ENCODE measurements at places on chromosomes 12 and 14.

- no peak for DNase-seq
These were observed 50.4 kb downstream of the KCNK10 start for GRCh38 chr14:88272390-88273269.

- no peak for DNase-seq
These were observed 77.7 kb downstream of the KCNK10 start for GRCh38 chr14:88245321-88245720.

DNA sequence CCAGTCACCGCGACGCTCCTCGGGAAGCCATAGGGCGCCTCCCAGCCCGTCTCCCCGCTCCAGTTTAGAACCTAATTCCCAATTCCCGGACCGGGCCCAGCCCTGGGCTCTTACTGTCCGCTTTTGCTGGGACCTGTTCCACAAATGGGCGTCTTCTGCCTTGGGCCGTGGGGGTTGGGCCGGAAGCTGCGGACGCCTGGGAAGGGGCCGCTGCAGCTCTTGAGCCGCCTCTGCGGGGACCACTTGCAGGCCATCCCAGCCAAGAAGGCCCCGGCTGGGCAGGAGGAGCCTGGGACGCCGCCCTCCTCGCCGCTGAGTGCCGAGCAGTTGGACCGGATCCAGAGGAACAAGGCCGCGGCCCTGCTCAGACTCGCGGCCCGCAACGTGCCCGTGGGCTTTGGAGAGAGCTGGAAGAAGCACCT, 797 bp downstream of the UNG start:
- no peak for DNase-seq

DNA sequence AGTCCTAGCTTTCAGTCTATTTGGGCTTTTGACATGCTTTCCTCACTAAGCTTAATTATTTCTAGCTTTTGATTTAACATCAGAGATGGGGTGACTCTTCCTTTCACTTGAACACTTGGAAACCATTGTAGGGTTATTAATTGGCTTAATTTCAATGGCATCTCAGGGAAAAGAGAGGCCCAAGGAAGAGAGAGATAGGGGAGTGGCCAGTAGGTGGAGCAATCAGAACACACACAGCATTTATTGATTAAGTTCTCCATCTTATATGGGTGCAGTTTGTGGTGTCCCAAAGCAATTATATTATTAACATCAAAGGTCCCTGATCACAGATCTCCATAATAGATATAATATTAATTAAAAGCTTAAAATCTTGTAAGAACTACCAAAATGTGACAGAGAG, 1466.1 kb upstream of the SEL1L start:
- no peak for DNase-seq

GRCh38 chr12:47854531-47854930, 34.8 kb upstream of the HDAC7 start:
- DNase-seq, result no peak

DNA sequence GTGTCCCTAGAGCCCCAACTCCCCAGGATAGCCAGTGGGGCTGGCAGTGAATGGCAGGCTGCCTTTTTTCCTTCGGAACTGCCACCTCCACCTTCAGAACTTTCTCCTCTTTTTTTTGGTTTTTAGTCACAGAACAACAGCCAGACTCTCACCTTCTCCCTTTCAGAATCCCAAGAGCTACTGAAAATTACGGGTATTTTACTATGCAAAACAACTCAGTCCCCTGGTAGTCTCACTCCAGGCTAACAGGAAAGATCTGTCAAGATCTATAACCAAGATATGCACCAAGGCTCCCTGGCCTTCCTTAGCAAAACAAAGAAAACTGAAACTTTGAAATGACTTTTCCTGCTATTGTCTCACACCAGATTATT, 12.5 kb downstream of the PLEKHG6 start:
- no peak for DNase-seq

- no peak for DNase-seq
These were observed 26.9 kb downstream of the FBXW8 start for GRCh38 chr12:116937640-116938039.

- DNase-seq, result peak; percentile 37
These were observed 18.0 kb upstream of the OR4K5 start for GRCh38 chr14:19902409-19902808.

DNA sequence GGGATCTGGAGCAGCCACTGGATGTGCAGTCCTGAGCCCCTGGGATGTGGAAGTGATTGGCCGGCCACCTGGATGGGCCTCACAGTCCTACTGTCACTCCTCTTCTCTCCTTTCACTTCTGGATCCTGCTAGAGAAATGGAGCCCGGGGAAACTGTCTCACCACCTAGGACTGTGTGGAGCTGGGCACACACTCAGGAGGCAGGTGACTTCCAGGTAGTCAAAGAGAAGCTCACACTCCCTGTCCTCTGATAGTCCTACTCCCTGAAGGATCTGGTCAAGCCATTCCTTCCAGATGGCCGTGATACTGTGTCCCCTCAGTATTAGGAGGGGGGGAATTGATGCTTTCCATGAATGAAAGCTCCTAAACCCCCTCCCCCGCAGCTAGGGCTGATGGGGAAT, 201.1 kb downstream of the ZFP36L1 start:
- no peak for DNase-seq

- no peak for DNase-seq
These were observed 31.5 kb downstream of the ABCB9 start for GRCh38 chr12:122934722-122935121.

- no peak for DNase-seq
These were observed 30.6 kb upstream of the TMX1 start for GRCh38 chr14:51209457-51209856.

DNA sequence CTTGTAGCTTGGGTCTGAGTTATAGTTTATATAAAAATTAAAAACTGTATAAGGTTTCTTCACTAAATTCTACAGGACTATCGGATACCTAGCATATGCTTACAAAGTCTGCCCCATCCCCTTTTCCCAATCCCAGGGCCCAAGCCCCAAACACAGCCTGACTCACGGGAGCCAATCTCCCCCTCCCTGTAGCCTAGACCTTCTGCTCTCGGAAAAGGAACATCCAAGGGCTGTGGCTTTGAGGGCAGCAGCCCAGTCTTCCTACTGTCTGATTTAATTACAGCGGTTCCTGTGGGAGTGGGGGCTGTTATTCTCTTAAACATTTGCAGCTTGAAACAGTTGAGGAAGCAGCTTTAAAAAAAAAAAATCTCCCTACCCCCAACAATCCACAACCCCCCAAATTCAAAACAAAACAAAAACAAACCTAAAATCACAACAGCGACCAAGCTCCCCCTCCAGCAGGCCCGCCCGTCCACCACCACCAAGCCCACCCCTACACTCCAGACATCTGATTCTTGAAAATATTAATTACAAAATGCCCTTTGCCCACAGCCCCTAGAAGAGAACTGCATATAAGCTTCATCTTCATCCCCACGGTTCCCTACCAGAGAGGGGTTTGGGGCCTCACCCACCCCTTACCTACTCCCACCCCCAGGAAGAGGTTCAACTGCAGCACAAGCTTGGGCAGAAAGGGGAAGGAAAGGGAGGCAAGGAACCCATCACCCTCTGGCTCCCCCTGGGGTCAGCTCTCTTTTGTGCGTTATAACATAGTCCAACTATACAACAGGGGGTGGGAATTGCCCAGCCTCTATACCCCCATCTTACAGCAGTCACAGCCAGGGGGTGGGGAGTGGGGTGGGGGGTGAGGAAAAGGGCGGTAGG, 1.1 kb upstream of the PRKAG1 start:
- peak; percentile 75 for DNase-seq

DNA sequence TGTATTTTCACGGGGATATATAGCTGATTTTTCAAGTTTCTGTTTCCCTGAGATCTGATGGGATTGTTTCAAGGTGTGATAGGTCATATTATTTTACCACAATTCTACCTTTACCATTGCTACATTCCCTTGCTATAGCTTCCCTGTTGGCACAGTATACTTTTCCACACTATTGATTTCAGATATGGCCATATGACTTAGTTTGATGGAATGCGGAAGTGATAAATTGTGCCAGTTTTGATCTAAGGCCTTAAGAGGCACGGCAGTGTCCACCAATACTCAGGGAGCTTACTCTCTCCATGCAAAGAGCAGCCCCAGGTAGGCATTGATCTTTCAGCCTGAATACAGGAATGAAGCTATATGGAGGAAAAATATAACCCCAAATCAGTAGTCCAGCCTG, 315.7 kb downstream of the SLC16A7 start:
- no peak for DNase-seq

DNA sequence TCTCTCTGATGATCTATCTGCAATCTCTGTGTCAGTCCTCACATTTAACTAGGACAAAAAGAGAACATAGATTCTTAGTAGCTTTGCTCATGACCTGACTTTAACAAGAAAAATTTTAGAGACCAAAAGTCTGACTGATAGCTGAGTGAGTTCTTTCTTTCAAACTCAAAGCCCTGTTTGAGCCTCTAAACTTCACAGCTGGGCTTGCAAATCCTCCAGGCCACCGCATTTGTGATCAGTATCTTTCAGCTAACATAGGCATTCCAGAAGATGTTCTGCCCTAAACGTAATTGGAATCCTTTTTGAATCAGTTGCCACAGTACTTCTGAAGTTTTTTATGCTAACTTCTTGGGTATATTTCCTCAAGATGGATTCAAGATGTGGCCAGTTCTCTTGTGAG, 459.0 kb downstream of the DPF3 start:
- no peak for DNase-seq

DNA sequence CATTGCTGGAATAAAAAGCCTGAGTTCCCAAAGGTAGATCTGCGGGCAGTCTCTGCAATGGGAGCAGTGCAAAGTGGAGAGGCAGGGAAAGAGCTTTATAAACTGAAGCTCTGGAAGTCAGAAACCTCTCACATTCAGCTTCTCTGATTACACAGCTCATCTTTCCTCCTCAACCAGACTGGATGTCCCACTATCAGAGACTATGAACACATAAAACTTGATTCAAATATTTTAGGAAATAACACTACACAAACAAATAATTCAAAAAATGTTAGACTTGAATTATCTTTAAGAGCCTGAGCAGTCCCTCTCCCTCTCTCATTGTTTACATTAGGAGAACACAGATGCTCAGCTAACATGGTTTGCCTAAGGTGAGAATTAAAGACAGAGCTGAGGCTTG, 72.9 kb downstream of the DENND5B start:
- DNase-seq, result no peak

DNA sequence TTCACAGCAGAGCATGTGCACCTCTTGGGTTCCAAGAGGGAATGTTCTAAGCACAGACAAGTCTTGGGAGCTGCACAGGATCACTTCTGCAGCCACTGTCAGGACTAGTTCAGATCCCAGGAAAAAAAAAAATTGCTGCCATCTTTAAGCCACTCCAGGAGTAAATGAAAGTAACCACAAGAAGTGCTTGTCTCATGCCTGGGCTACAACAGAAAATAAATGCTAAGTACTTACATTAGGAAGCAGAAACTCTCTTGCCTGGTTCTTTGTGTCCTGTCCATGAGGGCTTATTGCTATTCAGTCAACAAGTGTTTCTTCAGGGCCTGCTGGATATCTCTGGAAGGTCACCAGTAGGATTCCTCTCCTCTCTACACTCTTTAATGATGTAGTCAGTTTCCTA, 176.1 kb downstream of the KTN1 start:
- DNase-seq, result no peak

GRCh38 chr14:88424573-88424972, 39.1 kb downstream of the SPATA7 start:
- DNase-seq, result no peak

DNA sequence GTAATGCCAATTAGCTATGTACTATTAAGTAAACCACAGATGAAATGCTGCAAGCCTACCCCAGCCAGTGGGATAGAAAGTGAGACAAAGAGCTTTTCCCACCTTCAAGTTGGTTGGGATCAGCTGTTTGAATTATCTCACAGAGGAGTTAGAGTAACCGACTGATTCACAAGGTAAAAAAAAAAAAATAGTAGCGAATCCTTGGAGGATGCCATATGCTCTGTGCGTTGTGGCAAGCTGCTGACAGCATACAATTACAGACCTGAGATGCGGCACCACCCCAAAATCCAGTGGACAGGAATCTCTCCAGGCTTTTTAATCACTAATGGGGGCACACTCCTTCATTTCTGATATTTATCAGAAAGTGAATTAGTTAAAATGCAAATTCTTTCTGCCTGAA, 157.0 kb upstream of the RMST start:
- DNase-seq, result no peak

DNA sequence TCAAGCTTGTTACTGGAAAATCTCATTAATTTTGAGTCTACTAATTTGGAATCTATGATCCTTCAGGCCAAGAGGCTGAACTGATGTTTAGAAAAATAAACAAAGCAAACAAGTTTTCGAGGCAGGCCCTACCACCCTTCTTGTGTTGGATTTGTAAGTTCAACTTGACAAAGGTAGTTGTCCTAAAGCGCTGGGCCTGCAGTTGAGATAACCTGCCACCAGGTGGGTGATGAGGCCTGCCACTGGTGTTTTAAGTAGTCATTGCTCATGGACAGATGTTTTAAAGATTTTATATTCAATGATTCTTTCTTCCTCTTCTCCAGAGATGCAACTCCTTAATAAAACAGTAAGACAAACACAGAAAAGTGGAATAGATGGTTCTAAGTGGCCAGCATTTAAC, 19.4 kb downstream of the ACVRL1 start:
- DNase-seq, result peak; percentile 12

DNA sequence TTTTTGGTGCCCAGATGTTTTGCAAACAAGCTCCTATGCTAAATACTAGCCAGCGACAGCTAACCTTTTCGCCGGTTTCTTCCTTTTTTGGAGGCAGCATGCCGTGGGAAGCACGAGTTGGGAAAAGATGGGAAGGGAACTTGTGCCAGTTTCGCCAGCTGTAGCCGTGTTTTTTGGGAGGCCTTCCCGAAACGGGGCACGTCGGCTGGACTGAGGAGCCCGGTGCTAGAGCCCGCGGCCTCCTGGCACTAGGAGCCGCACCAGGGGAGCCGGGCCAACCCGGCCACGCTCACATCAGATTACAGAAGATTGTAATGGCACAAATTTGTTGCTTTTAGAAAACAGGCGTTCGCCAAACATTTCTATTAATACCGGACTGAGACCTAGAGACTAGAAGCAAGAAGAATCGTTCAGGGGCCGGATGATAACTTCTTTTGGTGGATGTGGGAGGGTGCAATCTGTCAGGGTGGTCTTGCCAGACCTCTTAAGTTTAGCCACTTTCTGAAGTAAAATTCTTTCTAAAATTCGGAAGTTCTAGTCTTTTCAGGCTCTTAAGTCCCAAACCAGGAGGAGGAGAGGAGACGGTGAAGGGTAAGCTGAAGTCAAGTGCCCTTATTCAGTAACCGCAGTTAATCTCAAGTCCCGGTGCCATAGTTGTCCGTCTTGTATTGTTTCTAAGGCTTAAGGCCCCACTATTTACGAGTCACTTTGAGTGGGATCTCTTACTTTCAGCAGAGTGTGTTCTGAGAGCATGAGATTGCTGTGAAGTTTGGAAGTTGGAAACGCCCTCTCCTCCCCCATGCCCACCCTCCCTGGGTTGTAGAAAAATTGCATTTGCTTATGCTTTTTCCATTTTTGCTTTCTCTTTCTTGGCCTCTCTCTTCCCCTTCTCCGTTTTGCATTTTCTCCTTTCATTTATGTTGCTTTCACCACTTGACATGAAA, 1.3 kb downstream of the RASSF3 start:
- no peak for DNase-seq

Measured in MV-4-11 (cell line).